ENCODE measurements at places on chromosomes 2 and 18.

DNA sequence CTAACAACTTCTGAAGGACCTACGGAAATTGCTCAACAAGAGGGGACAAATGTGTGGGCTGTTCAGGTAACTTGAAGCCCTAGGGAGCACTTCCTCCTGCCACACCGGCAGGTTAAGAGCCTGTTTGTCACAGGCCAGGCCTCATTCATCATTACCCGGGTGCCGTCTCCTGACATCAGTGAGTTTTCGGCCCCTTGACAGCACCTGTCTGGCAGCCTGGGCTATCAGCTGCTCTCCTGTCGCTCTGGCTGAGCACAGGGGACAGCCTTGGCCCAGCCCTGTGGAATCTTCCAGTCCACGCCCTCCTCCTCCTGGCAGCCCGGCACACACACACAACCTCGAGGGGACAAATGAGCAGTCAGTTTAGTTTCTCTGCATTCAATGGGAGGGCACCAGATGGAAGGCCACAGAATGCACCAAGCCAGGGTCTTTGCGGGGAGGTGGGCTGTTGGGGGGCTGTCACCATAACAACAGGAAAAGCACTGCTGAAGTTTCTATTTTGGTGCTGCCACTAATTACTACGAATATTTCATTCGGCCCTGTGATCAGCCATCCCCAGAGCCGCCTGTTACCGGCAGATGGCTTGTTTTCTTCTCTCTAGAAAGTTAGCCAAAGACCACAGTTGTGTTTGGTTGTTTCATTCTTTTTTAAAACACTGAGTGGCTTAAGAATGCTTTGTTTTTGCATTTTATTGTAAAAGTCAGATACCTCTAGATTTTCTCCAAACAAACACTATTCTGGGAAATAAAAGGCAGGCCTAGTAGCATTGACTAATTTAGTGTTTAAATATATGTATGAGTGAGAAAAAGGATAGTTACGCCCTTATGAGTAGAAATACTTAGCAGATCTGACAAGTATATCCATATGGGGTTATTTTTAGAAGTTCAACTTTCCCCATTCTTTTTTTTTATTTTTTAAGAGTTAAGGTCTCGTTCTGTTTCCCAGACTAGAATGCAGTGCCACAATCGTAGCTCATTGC, 189.9 kb upstream of the NDUFV2 start:
- peak; percentile 16 for DNase-seq

- DNase-seq = no peak
Measured at GRCh38 chr2:138373993-138374408, 127.6 kb upstream of the SPOPL start.

- DNase-seq = no peak
Measured at GRCh38 chr2:21381421-21381820, 257.7 kb downstream of the TDRD15 start.

DNA sequence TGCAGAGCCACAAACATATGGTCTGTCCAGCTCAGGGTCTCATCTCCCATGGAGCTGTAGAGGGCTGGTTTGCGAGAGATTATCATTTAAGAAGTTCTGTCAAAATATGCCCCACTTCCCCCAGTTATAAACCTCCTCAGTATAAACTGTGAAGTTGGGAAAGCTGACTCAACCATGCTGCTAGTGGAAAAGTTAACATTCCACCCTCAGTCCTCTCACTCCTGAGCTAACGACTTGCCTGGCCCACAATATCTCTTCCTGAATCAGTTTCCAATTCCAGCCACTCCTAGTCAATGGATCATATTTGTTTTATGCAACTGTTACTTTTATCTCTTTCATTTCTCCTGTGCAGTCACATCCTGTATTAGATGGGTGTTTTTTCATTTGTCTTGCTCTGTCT, 326.2 kb downstream of the SETBP1 start:
- DNase-seq = no peak

- no peak for DNase-seq
Measured at GRCh38 chr2:168552450-168552856, 96.4 kb downstream of the CERS6 start.

GRCh38 chr2:189527812-189528592, 52.6 kb downstream of the SLC40A1 start:
- DNase-seq = no peak

- no peak for DNase-seq
Measured at GRCh38 chr2:40101131-40101575, 322.1 kb upstream of the THUMPD2 start.

DNA sequence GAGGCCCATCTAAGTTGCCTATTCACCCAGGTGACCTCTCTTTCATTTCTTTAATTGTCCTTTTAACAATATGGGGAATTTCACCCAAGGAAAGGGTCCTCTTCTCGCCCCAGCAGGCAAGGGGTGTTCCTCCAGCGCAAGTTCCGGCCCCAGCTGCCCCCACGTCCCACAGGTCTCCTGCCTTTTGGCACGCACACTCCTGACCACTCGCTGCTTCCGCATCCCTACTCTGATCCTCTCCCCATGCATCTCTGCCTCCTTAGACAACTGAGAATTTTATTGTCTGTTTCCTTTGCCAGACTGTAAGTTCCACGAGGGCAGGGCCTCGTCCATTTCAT, 684 bp upstream of the ARPC2 start:
- no peak for DNase-seq

DNA sequence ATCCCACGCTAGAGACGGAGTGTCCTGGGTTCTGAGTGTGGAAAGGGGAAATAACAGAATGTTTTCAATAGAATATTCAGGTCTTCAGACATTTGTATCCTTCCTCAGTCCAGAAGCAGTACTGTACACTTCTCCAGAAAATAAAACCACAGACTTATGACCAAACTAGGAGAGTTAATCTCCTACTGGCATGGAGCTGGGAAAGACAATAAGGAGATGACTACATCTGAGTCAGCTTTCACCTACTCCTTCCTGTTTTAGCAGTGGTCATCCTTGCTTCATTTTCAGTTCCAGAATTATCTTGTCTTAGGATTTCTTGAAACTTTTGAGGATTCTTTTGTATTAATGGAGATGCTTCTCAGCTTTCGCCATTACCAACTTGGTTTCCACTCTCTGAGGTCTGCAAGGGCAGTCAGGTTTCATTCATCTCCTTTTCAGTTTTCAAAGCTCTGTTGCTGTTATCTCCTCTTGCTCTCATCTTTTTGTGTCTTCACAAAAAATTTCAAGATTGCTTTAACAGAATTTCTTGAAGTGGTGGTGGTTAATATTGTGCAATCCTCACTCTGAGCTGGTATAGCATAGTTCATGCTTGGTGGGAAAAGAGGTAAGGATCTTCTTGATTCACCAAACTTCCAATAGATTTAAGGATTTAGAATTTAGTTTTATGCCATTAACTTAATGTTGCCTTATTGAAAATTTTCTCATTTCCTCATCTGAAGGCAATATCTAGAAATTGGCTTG, 23.7 kb upstream of the NR4A2 start:
- DNase-seq = no peak

GRCh38 chr2:47459021-47459420, 56.1 kb downstream of the MSH2 start:
- no peak for DNase-seq

Measured in transverse colon (tissue), 4 donors.